ENCODE measurements at places on chromosomes 3 and 15. TPM values are rescaled to one million over a fixed set of nuclear protein-coding genes. Genes with fewer than 3 reads are reported as not detected.

DNA sequence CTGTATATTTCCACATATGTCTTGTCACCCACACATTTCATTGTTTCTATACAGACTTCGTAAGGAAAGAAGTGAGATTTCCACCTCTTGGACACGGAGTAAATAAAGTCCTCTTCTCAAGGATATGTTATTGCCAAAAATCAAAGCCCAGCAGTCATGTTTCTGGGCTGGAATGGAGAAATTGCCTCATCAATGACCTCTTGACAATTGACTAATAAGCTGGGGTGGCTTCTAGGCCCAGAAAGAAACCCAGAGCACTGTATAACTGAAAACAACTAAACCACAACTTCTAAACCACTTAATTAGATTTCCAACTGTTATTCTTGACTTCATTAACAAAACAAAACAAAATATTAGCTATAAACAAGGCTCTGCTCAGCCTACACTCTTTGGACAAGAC is 56.4 kb upstream of the SLC24A5 start:
- no peak overlapping the region for H3K4me3 ChIP-seq
- H3K36me3 ChIP-seq: no peaks in the 10 kb centered on the region
- no peak overlapping the region for H3K27ac ChIP-seq
- no peaks in the 10 kb centered on the region for H3K27me3 ChIP-seq
- DNase-seq: no peak
- H3K4me1 ChIP-seq: no peaks in the 10 kb centered on the region

- H3K27ac ChIP-seq: no peak overlapping the region
- no peaks in the 10 kb centered on the region for H3K4me1 ChIP-seq
- H3K4me3 ChIP-seq: no peak overlapping the region
- no peaks in the 10 kb centered on the region for H3K36me3 ChIP-seq
- no peaks in the 10 kb centered on the region for H3K27me3 ChIP-seq
- no peak for DNase-seq
Measured at GRCh38 chr3:963755-964154, 129.1 kb upstream of the CNTN6 start.

DNA sequence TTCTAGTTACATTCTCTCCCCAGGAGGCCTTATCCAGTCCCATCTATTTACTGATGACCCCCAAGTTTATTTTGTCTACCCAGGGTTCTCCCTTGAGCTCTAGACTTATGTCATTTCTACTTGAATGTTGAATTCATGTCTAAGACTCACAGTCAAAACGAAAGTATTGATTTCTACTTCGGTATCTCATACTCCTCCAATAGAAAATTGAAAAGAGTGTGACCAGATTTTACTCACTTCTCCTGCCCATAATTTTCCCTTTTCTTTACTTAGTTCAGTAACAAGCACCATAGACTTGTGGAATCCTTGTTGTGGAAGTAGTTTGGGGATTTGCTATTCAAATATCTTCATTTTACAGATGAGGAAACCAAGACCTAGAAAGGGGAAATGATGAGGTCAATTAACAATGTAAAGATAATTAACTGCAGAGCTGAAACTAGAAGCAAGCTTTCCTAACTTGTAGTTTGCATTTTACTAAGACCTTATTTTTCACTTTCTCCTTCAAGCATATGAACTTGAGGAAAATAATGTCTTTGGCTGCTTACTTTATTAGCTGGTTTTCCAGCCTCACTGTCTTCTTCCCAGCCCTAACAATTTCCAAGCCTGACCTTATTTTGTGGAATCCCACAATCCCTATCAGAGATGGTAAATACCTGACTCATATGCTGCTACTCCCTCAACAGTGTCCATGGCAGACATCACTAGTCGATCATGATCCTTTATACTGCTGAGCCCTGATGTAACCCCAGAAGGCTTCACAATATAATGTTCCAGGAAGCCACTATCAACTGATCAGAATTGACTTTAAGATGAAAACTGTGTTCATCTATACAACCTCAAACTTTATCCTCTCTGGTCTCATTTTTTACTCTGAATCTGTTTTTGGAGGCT is 123.9 kb upstream of the AGBL1 start:
- H3K36me3 ChIP-seq: no peaks in the 10 kb centered on the region
- no peaks in the 10 kb centered on the region for H3K4me1 ChIP-seq
- no peaks in the 10 kb centered on the region for H3K27me3 ChIP-seq
- no peak overlapping the region for H3K4me3 ChIP-seq
- DNase-seq: no peak
- H3K27ac ChIP-seq: no peak overlapping the region

- DNase-seq: no peak
- H3K27me3 ChIP-seq: no peaks in the 10 kb centered on the region
- H3K4me3 ChIP-seq: no peak overlapping the region
- no peaks in the 10 kb centered on the region for H3K36me3 ChIP-seq
- H3K27ac ChIP-seq: peak overlapping the region; percentile 30
- no peaks in the 10 kb centered on the region for H3K4me1 ChIP-seq
Measured at GRCh38 chr3:167839460-167840134, 104.1 kb downstream of the SERPINI1 start.

DNA sequence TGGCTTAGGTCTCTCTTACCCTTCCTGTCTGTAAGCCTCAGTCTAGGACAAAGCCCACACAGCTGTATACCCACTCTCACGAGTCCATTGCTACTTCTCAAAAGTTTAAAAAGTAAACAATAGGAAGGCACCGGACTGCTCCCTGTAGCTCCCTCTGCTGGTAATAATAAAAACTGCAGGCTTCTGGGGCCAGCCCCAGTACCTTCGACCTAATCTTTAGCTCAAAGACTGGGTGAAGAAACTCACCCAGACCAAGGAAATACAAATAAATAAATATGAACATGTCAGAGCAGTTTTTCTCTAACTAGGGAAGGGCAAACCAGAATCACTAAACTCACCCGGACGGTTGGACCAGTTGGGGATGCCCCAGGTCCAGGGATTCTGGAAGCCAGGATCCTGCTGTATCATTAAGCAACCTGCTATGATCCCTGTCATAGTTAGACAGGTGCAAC is 5.0 kb downstream of the FAM219B start:
- peaks cover 34% of the 10 kb centered on the region for H3K4me1 ChIP-seq
- H3K4me3 ChIP-seq: no peak overlapping the region
- H3K27me3 ChIP-seq: no peaks in the 10 kb centered on the region
- no peak for DNase-seq

GRCh38 chr15:67992834-67993233 is 61.3 kb upstream of the PIAS1 start:
- no peak overlapping the region for H3K27ac ChIP-seq
- H3K27me3 ChIP-seq: no peaks in the 10 kb centered on the region
- no peaks in the 10 kb centered on the region for H3K36me3 ChIP-seq
- H3K4me3 ChIP-seq: no peak overlapping the region

GRCh38 chr3:102059145-102059943 is 210.0 kb downstream of the NFKBIZ start:
- no peaks in the 10 kb centered on the region for H3K36me3 ChIP-seq
- no peak for DNase-seq
- no peaks in the 10 kb centered on the region for H3K27me3 ChIP-seq
- no peak overlapping the region for H3K4me3 ChIP-seq

DNA sequence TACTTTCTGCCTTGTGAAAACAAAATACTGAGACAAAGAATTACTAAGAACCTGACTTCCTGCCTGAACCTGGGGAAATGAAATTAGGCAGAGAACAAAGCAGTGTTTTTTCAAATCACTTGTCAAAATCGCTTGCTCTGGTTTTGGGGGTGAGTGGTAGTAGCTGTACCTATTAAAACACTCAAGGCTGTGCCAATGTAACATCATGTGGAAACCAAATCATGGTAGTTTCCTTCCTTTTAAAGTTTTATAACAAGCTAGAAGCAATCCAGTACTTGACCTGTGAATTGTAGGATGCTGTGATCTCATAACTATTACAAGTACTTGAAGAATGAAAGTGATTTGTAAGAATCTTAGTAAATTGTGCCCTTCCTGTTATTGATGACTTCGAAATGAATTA is 6.7 kb downstream of the CMTM8 start:
- no peaks in the 10 kb centered on the region for H3K27me3 ChIP-seq
- DNase-seq: no peak
- peaks cover 7% of the 10 kb centered on the region for H3K4me1 ChIP-seq

DNA sequence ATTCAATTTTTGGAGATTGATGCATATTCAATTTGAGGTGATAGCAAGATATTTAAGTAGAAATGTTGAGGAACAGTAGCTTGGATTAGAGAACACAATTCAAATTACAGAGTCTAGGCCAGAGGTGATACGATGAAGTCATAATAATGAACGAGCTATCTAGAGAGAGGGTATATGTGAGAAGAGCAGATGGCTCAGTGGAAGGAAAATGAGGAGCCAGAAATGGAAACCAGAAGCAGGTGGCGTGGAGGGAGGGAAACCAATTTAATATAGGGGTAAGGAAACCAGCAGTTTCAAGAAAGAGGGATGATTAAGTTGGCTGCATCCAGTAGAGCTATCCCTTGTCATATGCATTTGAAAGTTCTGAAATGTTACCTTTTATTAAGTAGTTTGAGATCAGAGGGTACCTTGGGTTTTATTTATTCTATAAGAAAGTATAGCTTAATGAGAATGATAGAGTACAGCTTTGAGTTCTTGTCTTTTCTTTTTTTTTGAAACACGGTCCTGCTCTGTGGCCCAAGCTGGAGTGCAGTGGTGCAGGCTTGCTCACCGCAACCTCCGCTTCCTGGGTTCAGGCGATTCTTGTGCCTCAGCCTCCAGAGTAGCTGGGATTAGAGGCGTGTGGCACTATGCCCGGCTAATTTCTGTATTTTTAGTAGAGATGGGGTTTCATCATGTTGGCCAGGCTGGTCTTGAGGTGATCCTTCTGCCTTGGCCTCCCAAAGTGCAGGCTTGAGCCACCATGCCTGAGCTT is 22.1 kb downstream of the NCK1 start:
- no peaks in the 10 kb centered on the region for H3K27me3 ChIP-seq
- DNase-seq: no peak
- peaks cover 12% of the 10 kb centered on the region for H3K4me1 ChIP-seq
- no peak overlapping the region for H3K27ac ChIP-seq
- no peak overlapping the region for H3K4me3 ChIP-seq

DNA sequence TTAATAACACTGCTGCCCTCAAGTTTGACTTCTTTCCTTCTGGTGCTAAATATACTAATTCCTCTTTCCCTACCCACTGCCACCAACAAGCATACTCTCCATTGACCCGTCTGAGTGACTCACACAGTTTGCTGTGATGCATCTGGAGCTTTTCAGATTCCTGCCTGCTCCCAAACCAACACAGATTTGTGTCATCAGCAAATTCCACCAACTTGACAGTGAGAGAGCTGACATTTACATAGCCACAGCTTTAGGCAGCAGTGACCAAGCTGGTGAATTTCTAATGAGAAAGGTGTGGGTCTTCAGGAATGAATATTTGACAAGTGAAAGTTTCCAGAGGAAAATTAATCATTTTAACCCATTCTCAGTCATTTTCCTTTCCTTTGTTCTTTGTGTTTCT is 96.5 kb upstream of the PRICKLE2 start:
- H3K4me1 ChIP-seq: peaks cover 4% of the 10 kb centered on the region
- H3K4me3 ChIP-seq: no peak overlapping the region
- no peak for DNase-seq
- no peak overlapping the region for H3K27ac ChIP-seq
- H3K36me3 ChIP-seq: no peaks in the 10 kb centered on the region

GRCh38 chr3:13346481-13347389 is 73.4 kb downstream of the NUP210 start:
- H3K36me3 ChIP-seq: no peaks in the 10 kb centered on the region
- H3K27ac ChIP-seq: no peak overlapping the region
- no peaks in the 10 kb centered on the region for H3K27me3 ChIP-seq
- peak; percentile 27 for DNase-seq

DNA sequence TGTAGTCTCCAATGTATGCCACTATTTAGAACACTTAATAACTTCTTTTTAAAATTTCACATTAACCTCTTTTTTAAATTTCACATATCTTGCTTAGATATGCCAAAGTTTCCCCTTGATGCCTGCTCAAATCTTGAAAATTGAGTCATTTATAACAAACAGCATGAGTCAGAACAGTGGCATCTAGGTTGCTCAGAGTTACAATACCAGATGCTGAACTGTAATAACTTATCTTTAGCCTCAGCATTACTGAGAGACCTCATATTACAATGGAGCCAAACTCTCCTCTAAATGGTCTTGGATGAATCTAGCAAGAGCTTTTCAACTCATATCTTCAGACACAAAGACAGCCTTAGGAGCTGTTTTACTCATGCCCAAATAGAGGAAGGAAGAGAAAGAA is 439.3 kb upstream of the ARPP21 start:
- no peaks in the 10 kb centered on the region for H3K4me1 ChIP-seq
- no peaks in the 10 kb centered on the region for H3K27me3 ChIP-seq
- no peaks in the 10 kb centered on the region for H3K36me3 ChIP-seq
- H3K4me3 ChIP-seq: no peak overlapping the region
- no peak for DNase-seq

GRCh38 chr15:36175741-36176291 is 403.6 kb upstream of the CDIN1 start:
- H3K27ac ChIP-seq: no peak overlapping the region
- H3K27me3 ChIP-seq: no peaks in the 10 kb centered on the region
- H3K4me3 ChIP-seq: no peak overlapping the region

- H3K4me1 ChIP-seq: peaks cover 3% of the 10 kb centered on the region
- DNase-seq: no peak
- no peak overlapping the region for H3K4me3 ChIP-seq
- no peak overlapping the region for H3K27ac ChIP-seq
- H3K36me3 ChIP-seq: no peaks in the 10 kb centered on the region
- no peaks in the 10 kb centered on the region for H3K27me3 ChIP-seq
Measured at GRCh38 chr15:63389902-63390670, 8.4 kb upstream of the CA12 start.

GRCh38 chr3:173287361-173287760 is 110.2 kb upstream of the NLGN1 start:
- DNase-seq: no peak
- H3K36me3 ChIP-seq: no peaks in the 10 kb centered on the region
- H3K27ac ChIP-seq: no peak overlapping the region
- H3K27me3 ChIP-seq: no peaks in the 10 kb centered on the region
- H3K4me3 ChIP-seq: no peak overlapping the region
- H3K4me1 ChIP-seq: no peaks in the 10 kb centered on the region

ITIH4 gene
- 3.1 TPM for total RNA-seq

ABHD17C gene
- total RNA-seq: 3.5 TPM

SKOR1 gene
- 0.14 TPM for total RNA-seq

C3orf49 gene
- total RNA-seq: not detected

CISH gene
- total RNA-seq: 23.4 TPM
